ENCODE measurements at places on chromosomes 4 and X. TPM values are rescaled to one million over a fixed set of nuclear protein-coding genes. Genes with fewer than 3 reads are reported as not detected.

The TCEAL7 gene
- total RNA-seq, result 10.0 TPM

The EIF1AX gene
- 52.4 TPM for total RNA-seq

The CTAG2 gene
- total RNA-seq, result not detected

The PAGE5 gene
- total RNA-seq, result not detected

The KCND1 gene
- total RNA-seq, result 2.7 TPM

The ESX1 gene
- not detected for total RNA-seq

The BST1 gene
- total RNA-seq, result 4.3 TPM

The STARD8 gene
- 10.7 TPM for total RNA-seq

The PLS3 gene
- total RNA-seq, result 127 TPM

The RAI2 gene
- 30.5 TPM for total RNA-seq

Data from gastroesophageal sphincter (tissue), 4 donors.